ENCODE measurements at places on chromosomes 11 and 22. TPM values are rescaled to one million over a fixed set of nuclear protein-coding genes. Genes with fewer than 3 reads are reported as not detected.

The B3GAT3 gene
- total RNA-seq: 42.5 TPM

The C11orf91 gene
- 2.0 TPM for total RNA-seq

The HBG2 gene
- not detected for total RNA-seq

The BEST1 gene
- total RNA-seq: not detected

The FOXRED2 gene
- 12.4 TPM for total RNA-seq

The TUB gene
- total RNA-seq: 1.8 TPM

The CARD18 gene
- total RNA-seq: not detected

The PRCP gene
- total RNA-seq: 138 TPM

DNA sequence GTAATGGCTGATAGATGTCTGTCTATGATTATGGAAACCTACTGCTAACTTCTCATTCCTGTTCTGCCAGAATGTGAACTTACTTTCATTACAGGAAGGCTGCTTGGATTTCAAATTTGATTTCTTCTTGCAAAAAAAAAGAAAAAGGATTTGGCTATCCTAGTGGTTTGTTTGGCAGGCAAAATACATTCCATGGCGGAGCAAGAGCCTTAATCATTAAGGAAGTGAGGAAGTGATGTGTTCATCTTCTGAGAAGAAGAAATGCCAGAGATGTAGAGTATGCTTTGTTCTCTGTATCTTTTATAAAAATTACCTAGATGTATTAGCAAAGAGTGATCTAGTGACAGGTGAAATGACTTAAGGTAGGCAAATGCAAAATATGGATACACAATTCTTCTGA, 356.3 kb downstream of the SOX6 start:
- no peak for DNase-seq

DNA sequence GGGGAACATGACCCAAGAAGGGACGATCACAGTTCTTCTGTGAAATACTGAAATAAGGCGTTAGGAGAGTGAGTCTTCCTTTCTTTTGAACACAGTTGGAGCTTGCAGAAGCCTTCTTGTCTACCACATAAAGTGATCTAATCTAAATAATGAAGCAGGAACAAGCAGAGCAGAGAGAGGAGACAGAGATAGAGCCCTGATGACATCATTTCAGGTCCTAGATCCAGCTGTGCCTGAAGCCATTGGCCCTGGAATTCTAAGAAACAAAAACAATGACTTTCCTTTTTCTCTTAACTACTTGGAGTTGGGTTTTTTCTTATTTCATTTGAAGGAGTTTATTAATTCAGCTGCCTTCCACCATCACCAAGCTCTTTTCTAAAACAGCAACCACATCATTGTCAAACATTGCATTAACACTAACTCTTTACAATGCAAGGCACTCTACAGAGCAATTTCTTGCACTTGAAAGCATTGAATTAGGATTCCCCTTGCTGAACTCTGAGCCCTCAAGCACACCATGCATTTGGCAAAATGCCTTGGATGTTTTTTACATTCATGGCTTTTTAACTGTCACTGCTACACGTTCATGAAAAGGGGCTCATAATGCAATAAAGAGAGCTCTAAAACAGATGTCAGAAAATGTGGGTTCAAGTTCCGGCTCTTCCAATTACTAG, 117.2 kb upstream of the TIMP3 start:
- no peak for DNase-seq

DNA sequence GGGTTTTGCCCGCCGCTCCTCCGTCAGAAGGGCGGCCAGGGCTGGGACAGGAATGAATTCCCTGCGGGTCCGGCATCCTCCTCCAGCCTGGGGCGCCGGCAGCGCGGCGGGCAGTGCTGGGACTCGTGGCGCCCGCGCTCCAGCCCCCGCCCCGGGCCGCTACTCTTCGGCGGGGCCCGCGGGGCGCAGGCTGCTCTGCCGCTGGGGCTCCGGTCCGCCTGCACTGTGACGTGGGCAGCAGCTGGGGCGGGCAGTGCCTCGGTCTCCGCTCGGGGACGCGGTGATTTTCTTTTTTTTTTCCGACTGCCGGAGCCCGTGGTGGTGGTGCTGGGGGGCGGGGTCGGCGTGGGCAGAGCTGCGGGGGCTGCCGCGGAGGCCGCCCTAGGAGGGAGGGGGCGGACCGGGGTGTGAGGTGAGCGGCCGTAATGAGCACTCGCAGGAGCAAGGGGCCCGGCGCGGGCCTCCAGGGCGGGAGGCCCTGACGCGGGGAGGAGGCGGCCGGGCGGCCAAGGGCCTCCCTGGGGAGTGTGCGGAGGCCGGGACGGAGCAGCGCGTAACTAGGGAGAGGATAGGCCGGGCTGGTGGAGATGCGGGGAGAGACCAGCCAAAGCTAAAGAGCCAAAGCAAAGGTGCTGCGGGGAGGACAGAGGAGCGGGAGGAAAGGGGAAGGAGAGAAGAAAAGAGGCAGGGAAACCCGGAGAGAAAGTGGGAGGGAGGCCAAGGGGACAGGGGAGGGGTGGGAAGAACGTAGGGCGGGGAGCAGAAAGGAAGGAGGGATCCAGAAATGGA, 73.3 kb upstream of the ZBED5 start:
- DNase-seq: no peak
